ENCODE measurements at places on chromosomes 5 and 9.

GRCh38 chr9:88653911-88654310 is 118.9 kb downstream of the NXNL2 start:
- DNase-seq: no peak

- no peak for DNase-seq
Observed at GRCh38 chr5:14366763-14367162, 214.8 kb upstream of the OTULINL start.

DNA sequence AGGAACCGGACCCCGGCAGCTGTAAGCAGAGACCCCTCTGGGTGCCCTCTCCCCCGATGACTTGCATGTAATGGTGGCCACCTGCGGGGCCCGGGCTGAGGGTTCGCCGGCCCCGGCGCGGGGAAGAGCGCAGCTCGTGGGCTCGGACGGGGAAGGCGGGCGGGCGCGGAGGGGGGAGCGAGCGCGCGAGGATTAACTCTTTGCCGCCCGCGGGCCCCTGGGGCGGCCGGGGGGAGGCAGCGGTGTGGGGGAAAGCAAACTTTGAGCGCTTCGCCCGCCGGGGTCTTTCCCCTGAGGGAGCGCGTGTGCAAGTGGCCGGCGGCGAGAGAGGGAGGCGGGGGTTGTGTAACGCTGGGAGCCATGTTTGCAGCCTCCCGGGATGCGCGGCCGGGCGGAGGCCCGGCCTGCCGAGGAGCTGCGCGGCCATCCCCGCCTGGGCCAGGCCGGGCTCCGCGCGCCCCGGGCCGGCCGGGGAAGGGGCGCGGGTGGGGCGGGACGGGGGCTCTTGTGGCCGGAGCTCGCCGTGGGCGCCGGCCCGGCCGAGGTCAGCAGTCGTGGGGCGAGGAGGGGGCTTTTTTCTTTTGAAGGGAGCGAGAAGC is 547 bp downstream of the ANP32B start:
- DNase-seq: peak; percentile 65

DNA sequence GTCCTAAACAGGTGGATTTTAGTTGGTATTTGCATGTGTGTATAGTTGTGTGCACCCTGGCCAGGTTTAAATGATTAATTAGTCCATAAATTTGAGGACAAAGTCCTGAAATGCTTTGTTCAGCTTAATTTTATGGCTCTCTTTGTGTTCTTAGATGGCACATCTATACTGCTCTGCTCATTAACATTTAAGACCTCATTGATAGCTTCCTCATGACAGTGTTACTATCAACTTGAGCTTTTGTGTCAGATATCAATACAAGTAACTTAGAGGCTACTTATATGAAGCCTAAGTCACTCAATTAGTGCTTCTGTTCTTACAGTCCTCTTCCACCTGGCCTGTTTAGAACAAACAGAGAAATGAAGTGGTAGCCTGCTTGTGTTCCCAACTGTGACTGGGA is 240.9 kb downstream of the TRPM3 start:
- no peak for DNase-seq

- DNase-seq: no peak
Observed at GRCh38 chr9:6247266-6247665, 31.7 kb downstream of the IL33 start.

DNA sequence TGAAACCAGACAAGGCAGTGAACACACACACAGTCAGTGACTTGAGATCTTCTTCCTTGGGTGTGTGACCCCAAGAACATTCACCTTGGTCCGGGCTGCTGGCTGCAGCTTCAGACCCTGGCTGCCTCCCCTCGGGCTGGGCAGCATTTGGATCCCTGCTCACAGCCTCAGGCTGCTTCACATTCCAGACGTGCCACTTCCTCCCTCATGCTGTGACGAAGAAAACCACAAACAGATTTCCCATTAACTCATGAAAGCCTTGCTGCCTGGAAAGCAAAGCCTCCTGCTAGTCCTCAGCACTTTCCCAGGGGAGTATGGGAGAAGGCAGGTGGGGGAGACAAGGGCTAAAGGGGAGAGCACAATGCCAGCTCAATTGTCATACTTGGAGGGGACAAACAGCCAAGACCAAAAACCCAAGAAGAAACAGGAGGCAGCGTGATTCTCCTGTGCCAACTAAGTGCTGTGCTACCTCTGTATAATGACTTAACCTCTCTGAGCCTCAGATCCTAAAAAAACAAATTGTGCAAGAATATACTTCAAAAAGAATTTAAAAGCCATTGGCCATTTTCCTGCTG is 594.6 kb upstream of the BRINP1 start:
- no peak for DNase-seq
